Activated CD8-positive, alpha-beta memory T cell treated with anti-CD3 and anti-CD28 coated beads for 1 hour (primary cell): ENCODE measurements at places on chromosomes 5 and 9.
A peak's percentile ranks its signal among the peaks of the same experiment; 100 is the strongest.

DNA sequence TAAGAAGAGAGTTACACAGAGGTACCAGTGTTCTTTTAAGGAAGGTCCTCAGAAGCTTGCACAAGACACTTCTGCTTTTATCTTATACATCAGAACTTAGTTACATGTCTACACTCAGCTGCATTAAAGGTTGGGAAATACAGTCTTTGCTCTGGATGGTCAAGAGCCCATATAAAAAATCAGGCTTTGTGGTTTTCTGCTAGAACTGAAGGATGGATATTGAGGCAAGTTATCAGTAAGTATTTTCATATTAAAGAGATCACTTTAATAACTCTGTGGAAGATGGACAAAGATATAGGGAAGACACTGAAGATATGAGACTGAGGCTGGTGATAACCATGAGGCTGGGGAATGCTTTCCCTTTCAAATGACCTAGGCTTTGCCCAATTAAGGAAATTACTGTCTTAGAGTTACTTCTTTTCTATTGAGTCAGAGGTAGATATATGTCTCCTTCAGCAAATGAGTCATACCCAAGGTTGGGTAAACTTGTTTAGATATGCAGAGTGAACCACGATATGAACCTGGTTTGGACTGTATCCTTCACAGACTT lies 87.0 kb upstream of the TNC start:
- no peak for DNase-seq

DNA sequence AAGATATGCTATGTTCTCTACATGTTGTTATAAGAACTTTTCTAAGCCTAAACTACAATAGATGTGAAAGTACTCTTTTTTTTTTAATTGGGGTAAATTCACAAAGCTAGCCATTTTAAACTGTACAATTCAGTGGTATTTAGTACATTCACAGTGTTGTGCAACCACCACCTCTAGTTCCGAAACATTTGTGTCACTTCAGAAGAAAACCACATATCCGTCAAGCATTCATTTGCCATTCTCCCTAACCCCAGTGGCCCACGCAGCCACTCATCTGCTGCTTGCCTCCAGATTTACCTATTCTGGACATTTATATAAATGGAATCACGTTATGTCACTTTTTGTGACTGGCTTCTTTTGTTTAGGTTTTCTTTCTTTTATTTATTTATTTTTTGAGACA lies 43.1 kb downstream of the SPTAN1 start:
- no peak for DNase-seq

DNA sequence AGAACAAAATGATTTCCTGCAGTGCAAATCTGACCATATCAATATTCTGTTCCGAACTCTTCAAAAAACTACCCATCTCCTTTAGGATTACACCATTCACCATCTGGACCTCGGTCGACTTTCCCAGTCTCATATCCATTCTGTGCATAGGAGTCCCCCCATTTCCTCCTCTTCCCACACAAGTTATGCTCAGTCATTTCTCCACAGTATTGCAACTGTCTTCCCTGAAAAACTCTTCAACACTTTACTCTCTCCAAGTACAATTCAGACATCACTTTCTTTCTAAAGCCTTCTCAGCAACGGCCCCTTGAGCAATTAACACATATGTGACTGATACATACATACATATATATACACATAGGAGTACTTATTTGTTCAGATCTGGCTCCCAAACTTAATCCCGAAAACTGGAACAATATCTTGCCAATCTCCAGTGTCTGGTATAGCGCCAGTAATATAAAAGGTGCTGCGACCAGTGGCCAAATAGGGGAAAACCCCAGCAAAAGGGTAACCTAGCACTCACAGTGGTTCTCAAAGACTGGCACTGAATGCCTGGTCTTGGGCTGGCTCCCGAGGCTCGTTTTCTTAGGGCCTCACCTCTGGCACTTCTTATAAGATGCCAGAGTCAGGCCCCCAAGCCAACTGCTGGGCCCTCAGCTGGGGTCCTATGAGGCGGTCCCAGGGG lies 629 bp downstream of the ZBTB26 start:
- DNase-seq: no peak

GRCh38 chr5:78811866-78812265 lies 163.3 kb upstream of the LHFPL2 start:
- no peak for DNase-seq

GRCh38 chr5:10485897-10486296 lies 44.2 kb downstream of the ROPN1L start:
- no peak for DNase-seq

- no peak for DNase-seq
Measured at GRCh38 chr5:78661044-78661443, 12.5 kb upstream of the LHFPL2 start.

DNA sequence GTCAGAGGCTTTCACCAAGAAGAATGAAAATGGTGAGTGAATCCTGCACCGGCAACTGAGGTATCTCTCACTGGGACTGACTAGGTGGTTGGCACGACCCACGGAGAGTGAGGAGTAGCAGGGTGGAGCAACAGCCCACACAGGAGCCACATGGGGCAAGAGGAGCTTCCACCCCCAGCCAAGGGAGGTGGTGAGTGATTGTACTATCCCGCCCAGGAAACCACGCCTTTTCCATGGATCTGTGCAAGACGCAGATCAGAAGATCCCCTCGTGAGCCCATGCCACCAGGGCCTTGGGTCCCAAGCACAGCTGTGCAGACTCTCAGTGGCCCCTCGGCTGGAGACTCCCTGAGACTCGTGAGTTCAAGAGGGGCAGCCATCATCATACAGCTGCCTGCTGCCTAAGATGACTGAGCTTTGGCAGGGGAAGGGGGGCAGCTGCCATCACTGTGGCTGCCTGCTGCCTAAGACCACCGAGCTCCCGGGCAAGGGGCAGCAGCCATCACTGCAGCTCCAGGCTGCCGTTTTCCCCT lies 229.5 kb downstream of the AP3B1 start:
- DNase-seq: no peak

DNA sequence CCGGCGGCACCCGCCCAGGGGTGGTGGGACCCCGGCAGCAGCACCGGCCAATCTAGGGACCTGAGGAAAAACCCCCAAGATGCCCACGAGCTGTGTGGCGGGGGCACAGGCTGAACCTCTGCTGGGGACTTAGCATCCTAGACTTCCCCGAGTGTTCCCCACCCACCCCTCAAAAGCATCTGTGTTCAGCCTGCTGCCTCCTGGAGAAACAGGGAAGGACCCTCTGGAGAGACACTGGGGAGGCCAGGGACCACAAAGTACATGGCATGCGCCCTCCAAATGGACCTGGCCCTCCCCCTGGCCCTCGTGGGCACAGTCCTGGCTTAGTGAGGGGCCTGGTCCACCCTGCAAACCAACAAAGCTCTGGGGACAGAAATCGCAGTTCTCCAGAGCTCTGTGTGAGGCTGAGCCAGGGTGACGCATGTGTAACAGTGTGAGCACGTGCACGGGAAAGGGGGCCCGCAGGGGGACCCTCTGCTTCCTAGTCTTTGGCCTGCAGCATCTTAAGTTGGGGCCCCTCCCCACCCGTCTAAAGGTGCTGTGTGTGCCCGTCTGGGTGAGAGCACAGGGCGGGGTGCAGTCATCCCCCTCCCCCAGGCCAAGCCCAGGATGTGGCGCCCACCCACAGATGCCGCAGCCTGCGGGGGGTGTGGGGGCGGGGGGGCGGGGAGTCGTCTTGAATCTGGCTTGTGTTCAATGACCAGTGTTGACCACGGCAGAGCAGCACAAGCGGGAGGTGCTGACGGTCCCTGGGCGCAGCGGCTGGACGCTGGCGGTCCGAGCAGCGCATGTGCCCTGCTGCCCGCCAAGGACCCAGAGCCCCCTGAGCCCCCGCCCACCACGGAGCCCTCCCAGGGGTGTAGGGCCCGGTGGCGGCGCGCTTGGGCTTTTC lies 672 bp upstream of the KCNT1 start:
- no peak for DNase-seq

- DNase-seq: no peak
Measured at GRCh38 chr5:74063821-74064220, 437.8 kb downstream of the ARHGEF28 start.

GRCh38 chr5:37847978-37848425 lies 8.2 kb upstream of the GDNF start:
- DNase-seq: no peak

DNA sequence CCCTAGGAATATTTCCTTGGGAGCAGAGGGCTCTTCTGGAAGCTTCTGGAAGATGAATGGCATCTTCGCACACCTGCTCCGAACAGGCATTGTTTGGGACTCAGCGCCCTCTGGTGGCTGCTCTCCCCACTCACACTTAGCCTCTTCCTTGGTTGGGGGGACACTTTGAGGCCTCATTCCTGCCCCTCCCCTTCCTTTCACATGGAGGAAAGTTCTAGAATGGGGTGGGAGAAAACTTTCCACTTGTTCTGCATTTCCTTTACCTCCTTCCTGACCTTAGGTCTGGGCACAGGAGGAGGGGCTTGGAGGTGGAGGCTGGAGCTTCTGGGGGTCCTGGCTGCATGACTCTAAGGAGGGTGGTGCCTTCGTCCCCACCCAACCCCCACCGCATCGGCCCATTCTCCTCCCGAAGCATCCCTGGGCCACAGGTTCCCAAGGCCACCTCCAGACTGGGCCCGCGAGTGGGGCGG lies 19.3 kb upstream of the SMIM32 start:
- DNase-seq: peak; percentile 17

DNA sequence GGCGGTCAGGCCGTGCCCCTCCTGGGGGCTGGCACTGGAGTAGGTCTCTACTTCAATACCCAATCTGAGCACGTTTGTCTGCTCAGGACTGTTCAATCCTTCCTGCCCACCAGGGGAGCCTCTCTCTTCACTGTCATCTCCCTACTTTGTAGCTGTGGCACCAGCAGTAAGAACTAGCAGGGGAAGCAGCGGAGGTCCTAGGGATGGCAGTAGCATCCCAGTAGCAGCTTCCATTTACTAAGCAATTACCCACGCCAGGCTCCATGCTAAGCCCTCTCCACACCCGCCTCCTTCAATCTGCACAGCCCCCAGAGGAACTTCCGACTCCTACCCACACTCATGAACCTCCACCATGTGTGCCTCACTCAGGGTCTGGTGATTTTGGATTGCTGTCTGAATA lies 31.7 kb downstream of the FSTL4 start:
- no peak for DNase-seq

GRCh38 chr9:79432485-79432884 lies 139.3 kb upstream of the TLE4 start:
- DNase-seq: no peak

GRCh38 chr9:126623314-126623666 lies 9.6 kb downstream of the LMX1B start:
- no peak for DNase-seq

DNA sequence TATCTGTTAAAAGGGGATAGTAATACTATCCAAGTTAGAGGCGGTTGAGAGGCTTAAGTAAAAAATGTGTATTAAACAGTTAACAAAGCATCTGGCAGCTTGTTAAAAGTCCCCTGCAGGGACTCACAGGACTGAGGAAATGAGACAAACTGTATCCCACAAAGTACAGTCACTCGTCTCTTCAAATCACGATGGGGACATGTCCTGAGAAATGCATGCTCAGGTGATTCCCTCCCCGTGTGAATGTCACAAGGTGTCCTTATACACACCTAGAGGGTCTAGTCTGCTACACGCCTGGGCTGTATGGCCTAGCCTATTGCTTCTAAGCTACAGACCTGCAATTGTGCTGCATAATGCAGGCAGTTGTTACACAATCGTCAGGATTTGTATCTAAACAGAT lies 237.0 kb downstream of the IRX2 start:
- DNase-seq: no peak
